Hair follicular keratinocyte (primary cell): ENCODE measurements at places on chromosomes 5 and 9. TPM values are rescaled to one million over a fixed set of nuclear protein-coding genes. Genes with fewer than 3 reads are reported as not detected.

Gene SLU7
- total RNA-seq = 24.6 and 30.7 TPM in 2 replicates

Gene GARIN3
- not detected in 2 replicates for total RNA-seq

Gene SCGB3A2
- not detected in 2 replicates for total RNA-seq

Gene CDH9
- not detected in 2 replicates for total RNA-seq

Gene WNT8A
- total RNA-seq = not detected in 2 replicates

Gene PPP3R2
- total RNA-seq = not detected in 2 replicates

Gene GPR21
- 0.08 and 0.47 TPM in 2 replicates for total RNA-seq

Gene PPWD1
- total RNA-seq = 17.5 and 20.1 TPM in 2 replicates

Gene RNF20
- 17.5 and 19.2 TPM in 2 replicates for total RNA-seq

Gene PCDHB16
- 0.16 TPM in 1 of 2 replicates, not detected in the other for total RNA-seq

Gene LCN2
- total RNA-seq = 8.8 and 22.4 TPM in 2 replicates

Gene LIX1
- total RNA-seq = under 0.01 TPM in 1 of 2 replicates, not detected in the other

Gene NUTM2G
- total RNA-seq = not detected in 2 replicates

Gene F2RL2
- total RNA-seq = 0.27 TPM in 1 of 2 replicates, not detected in the other

Gene BSPRY
- total RNA-seq = not detected in 2 replicates

Gene OBP2B
- not detected in 2 replicates for total RNA-seq

Gene C5orf34
- 4.3 and 7.7 TPM in 2 replicates for total RNA-seq

Gene HDAC3
- 51.6 and 61.5 TPM in 2 replicates for total RNA-seq

Gene C9orf153
- not detected in 2 replicates for total RNA-seq

Gene ZFP37
- total RNA-seq = 0.80 and 2.3 TPM in 2 replicates

Gene OR1Q1
- not detected in 2 replicates for total RNA-seq

Gene ZDHHC11B
- not detected in 2 replicates for total RNA-seq

Gene SPINK6
- total RNA-seq = 10.3 and 28.1 TPM in 2 replicates

Gene NTNG2
- 0.08 TPM in 1 of 2 replicates, not detected in the other for total RNA-seq

Gene SMIM33
- total RNA-seq = not detected in 2 replicates

Gene GLRA1
- total RNA-seq = not detected in 2 replicates

Gene TOR4A
- 17.8 and 24.2 TPM in 2 replicates for total RNA-seq

Gene CA9
- 0.23 and 2.1 TPM in 2 replicates for total RNA-seq

Gene IFNA2
- not detected in 2 replicates for total RNA-seq

Gene INSL6
- not detected in 2 replicates for total RNA-seq

Gene PAX5
- under 0.01 and 0.11 TPM in 2 replicates for total RNA-seq

Gene CTNNAL1
- 114 and 156 TPM in 2 replicates for total RNA-seq

Gene LCN15
- total RNA-seq = not detected in 2 replicates

Gene NPDC1
- 2.9 and 9.0 TPM in 2 replicates for total RNA-seq

Gene RPS14
- 3,840 and 4,708 TPM in 2 replicates for total RNA-seq

Gene PCDHGC4
- 0.19 and 0.31 TPM in 2 replicates for total RNA-seq

Gene RABL6
- 82.2 and 126 TPM in 2 replicates for total RNA-seq

Gene TRPM6
- 0.08 and 0.47 TPM in 2 replicates for total RNA-seq

Gene QRFP
- not detected in 2 replicates for total RNA-seq

Gene SLCO6A1
- not detected in 2 replicates for total RNA-seq

Gene ORM2
- not detected in 2 replicates for total RNA-seq

Gene DOCK8
- 0.08 and 2.7 TPM in 2 replicates for total RNA-seq

Gene SHISAL2B
- total RNA-seq = not detected in 2 replicates

Gene TPPP
- 0.49 and 0.94 TPM in 2 replicates for total RNA-seq

Gene PCDHGB3
- 0.31 and 0.46 TPM in 2 replicates for total RNA-seq

Gene TTC23L
- total RNA-seq = not detected in 2 replicates

Gene CMYA5
- total RNA-seq = under 0.01 TPM in 1 of 2 replicates, not detected in the other

Gene CNTNAP3B
- 1.4 and 3.5 TPM in 2 replicates for total RNA-seq

Gene TTC16
- total RNA-seq = not detected in 2 replicates
